ENCODE measurements at places on chromosomes 16 and 17. TPM values are rescaled to one million over a fixed set of nuclear protein-coding genes. Genes with fewer than 3 reads are reported as not detected.

The ATP2A3 gene
- total RNA-seq: 3.8 TPM

The CDK10 gene
- total RNA-seq: 52.6 TPM

The CMTM2 gene
- not detected for total RNA-seq

The EARS2 gene
- total RNA-seq: 50.4 TPM

The CDH16 gene
- total RNA-seq: not detected

The ACSM2A gene
- total RNA-seq: not detected
